GM12864 (cell line): ENCODE measurements at places on chromosomes 12 and 14.

GRCh38 chr12:13002301-13003097 lies 2.4 kb upstream of the HEBP1 start:
- DNase-seq = no peak

GRCh38 chr12:65432114-65432513 lies 153.6 kb downstream of the MSRB3 start:
- no peak for DNase-seq

DNA sequence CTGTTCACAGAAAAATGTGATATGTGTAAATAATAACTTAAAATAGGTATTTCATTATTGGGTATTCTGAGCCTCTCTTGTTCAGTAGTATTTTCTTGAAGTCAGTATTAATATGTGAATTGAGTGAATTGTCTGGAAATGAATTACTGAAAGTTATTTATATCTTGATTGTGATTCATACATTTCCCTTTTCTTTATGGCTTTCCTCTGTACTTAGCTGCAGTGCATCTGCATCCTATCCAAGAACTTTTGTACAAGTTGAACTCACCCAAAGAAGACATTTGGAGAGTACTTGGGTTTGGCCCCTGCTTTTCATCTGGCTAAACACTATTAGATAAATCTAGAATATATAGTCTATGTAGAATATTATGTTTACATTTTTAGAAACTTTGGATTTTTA lies 326.0 kb downstream of the RAD51B start:
- DNase-seq = no peak

DNA sequence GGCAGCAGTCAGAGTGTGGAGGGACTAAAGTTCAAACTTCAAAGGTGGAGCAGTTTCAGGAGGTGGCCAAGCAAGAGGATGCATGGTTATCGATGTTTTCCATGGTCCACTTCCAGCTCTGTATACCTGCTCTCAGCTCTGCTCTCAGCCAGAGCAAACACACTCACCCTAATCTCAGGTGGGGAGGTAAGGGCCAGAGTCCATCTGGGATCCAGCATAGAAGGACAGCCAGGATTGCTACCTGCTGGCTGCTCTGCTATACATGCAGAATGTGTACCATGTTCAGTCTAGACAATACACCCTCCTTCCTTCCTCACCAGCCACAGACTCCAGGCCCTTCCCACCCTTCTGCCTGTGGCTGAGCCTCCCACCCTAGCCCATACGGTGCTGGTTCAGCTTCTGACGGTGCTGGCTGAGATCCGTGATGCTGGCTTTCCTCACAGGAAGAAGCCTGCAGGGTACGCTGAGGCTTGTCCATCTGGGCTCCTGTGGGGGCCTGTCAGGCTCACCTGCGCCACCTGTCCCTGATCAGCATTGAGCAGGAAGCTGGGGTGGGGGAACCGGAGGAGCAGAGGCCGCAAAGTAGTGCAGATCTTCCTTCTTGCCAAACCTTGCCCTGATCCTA lies 2.4 kb downstream of the CBLN3 start:
- no peak for DNase-seq

DNA sequence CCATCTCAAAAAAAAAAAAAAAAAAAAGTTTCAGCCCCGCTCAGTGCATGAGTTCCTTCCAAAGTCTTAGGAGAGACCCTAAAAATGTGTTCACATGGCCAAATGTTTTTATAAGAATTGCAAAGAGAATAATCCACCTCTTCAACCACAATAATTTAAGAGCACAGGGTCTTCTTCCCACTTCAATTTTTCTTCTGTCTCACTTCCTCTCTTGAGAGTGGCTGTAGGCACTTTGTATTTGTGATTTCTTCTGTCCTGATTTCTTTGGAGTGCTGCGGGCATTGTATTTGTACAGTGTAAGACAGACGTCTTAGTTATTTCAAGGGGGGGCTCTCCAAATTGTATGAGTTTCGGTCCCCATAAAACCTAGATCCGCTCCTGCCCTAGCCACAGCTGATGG lies 58.3 kb downstream of the C12orf56 start:
- DNase-seq = no peak

GRCh38 chr14:68327231-68327630 lies 465.6 kb downstream of the ZFP36L1 start:
- no peak for DNase-seq

DNA sequence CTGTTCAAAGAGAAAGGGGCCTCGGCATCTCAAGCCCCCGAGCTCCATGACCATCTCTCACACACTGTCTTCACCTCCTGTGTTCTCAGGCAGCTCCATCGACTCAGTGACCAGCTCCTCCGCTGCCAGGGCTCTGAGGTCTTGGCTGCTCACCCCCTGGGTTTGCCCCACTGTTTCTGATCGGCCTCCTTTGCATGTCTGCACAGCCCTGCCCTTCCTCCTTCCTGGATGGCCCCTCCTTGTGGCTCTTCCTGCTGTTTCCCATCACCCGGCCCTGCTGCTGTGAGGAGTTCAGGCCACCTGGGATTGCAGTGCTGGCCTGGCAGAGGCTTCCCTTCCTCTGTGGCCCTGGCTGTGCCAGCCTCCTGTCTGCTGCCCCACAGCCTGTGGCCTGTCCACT lies 38.1 kb upstream of the PIWIL1 start:
- DNase-seq = no peak

DNA sequence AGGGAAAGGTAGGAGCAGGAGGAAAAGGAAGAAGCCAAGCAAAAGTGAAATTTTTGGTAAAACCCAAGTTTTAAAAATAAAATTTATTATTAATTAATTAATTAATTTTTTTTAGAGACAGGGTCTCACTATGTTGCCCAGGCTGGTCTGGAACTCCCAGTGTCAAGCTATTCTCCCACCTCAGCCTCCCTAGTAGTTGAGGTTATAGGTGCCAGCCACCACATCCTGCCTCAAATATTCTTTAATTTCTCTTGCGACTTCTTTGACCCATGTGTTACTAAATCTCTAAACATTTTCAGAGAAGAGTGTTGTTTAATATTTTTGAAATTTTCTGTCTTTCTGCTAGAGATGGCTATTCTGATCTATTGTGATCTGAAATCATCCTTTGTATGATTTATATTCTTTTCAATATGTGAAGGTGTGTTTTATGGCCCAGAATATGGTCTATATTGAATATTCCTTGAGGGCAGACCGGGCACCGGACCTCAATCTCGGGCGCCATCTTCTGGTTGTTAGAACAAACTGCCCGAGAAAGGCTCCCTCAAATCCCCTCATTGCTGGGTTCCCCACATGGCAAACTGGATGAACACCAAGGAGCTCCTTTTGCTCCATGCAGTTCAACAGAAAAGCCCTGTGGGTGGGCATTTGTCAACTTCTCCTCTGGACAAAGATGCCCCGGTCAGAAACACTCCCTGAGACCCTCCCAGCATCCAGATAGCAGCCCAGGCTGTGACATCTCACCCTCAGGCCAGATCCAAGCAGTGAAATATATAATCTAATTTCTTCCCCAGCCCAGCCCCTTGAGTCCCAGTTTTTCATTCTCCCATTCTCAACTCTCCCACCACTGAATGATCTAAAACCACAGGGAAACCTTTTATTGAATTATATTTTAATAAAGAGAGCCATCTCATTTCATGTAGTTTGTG lies 110.5 kb downstream of the ASCL4 start:
- DNase-seq = no peak

- DNase-seq = no peak
Measured at GRCh38 chr14:105275267-105275946, 25.4 kb downstream of the BRF1 start.

GRCh38 chr12:88782351-88782750 lies 202.1 kb upstream of the KITLG start:
- DNase-seq = no peak

DNA sequence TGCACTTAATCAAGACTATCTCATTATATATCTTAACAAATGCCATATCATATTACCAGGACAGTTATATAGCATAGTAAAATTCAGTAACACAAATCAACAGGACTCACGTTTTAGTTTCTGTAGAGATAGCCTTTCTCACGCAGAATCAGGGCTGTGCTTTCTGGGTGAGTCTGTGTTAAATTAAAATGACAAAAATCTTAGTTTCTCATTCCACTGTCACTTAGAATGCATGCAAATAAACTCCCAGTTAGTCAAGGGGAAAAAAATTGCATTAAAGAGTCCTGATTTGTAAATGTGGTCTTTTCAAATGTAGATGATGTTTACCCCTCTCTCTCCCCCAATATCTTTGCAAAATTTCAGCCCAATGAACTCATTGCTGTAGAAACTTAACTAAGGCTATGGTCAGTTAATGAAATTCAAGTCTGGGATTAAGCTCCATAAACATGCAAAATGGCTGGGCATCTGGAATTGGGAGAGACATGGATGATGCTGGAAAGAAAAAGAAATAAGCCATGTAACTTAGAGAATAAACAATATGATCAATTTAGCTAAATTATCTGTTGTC lies 77.8 kb upstream of the MGAT4C start:
- DNase-seq = no peak

DNA sequence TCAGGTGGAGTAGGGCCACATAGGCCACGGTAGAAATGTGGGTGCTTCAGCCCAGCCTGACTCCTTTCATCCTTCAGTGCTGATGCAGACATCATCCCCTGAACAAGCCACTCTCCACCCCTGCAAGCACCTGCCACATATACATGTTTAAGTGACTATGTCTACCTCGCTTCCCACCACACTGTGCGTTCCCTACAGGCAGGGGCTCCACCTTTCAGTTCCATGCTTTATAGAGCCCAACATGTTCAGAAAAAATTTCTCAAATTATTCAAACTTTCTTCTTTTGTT lies 11.6 kb downstream of the SLC7A7 start:
- DNase-seq = no peak

- DNase-seq = no peak
Measured at GRCh38 chr12:77102691-77103090, 37.3 kb upstream of the E2F7 start.

- no peak for DNase-seq
Measured at GRCh38 chr12:48037267-48037915, 33.1 kb upstream of the COL2A1 start.

DNA sequence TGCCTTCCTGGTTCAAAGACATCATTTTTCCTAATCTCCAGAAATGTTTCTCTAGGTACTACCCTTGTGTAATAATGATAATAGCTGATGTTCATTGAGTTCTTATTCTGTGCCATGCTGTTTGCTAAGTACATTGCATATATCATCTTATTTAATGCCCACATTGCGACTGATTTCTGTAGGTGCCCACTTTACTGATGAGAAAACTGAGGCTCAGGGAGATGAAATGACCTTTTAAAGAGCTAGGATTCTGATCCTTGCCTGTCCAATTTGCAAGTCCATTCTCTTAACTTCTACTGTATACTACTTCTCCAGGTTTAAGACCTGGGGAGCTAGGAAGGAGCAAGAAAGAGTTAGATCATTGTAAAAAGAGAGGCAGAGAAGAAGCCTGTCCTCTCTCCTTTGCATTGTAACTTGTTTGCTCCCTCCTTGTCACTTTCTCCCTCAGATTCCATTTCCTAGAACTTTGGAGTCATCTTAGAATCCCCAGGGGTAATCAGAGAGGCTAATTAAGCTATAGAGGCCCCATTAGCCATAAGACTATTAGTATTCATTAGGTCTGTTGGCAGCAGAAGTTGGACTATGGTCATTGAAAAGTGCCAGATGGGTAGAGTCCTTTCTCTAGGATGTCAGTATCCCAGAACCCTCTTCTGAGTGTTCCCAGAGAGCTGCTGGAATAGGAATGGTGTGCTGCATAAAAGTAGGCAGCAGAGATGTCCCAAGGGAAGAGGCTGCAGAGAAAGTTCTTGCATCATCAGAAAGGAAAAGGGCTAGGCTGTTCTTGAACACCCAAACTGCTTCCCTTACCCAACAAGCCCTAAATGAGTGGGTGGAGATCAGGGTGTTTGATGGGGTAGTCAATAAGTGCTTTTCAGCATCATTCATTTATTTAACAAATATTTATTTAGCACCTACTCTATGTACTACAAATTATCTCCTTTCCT lies 3.1 kb downstream of the DGKA start:
- DNase-seq = no peak

GRCh38 chr12:1811281-1811947 lies 9.0 kb upstream of the LRTM2 start:
- no peak for DNase-seq

DNA sequence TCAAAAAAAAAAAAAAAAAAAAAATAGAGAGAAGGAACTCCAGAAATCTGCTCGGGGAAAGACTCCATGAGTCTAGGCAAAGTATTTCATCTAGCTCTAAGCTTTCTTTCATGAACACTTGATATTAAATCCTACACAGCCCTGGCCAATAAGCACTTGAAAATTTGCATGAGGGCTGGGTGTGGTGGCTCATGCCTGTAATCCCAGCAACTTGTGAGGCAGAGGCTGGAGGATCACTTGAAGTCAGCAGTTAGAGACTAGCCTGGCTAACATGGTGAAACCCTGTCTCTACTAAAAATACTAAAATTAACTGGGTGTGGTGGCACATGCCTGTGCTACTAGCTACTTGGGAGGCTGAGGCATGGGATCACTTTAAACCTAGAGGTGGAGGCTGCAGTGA lies 13.1 kb upstream of the METAP2 start:
- no peak for DNase-seq

DNA sequence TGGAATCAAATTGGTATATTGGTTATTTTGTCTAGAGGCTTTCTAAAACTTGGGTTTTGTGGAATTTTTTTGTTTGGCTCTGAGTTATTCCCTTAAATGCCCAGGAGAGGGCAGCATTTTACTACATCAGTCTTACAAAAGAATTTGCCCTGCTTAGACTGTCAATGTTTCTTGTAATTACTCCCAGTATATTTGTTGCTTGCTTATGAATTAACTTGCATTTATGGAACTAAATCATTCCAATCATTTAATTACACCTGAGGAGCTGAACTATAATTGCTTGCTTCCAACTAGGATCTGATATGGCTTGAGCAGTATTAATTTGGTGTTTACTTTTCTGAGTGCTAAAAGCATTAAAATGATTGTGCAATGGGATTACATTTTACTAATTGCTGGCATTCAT lies 48.7 kb downstream of the MIPOL1 start:
- DNase-seq = no peak

GRCh38 chr14:80954687-80955299 lies 628 bp upstream of the TSHR start:
- no peak for DNase-seq

- DNase-seq = no peak
Measured at GRCh38 chr12:25194214-25194613, 746 bp downstream of the DNAI7 start.

DNA sequence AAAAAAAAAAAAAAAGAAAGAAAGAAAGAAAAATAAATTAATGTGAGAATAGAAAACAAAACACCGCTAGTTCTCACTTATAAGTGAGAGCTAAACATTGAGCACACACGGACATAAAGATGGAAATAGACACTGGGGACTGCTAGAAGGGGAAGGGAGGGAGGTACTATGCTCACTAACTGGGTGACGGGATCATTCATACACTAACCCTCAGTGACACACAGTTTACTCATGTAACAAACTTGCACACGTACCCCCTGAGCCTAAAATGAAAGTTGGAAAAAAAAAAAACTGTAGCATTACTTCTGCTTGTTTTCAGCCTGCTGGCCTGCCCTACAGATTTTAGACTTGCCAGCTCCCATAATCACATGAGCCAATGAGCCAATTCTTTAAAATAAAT lies 10.5 kb upstream of the PRMT5 start:
- DNase-seq = no peak
